Left hindlimb (tissue), 1 donor: ENCODE measurements at places on chromosomes 3 and 15.

- no peak for DNase-seq
These were observed 14.0 kb downstream of the AAGAB start for GRCh38 chr15:67240235-67241131.

GRCh38 chr15:89441295-89441812 lies 55.0 kb downstream of the RHCG start:
- DNase-seq = no peak

GRCh38 chr3:119885746-119886530 lies 104.0 kb downstream of the NR1I2 start:
- DNase-seq = no peak

DNA sequence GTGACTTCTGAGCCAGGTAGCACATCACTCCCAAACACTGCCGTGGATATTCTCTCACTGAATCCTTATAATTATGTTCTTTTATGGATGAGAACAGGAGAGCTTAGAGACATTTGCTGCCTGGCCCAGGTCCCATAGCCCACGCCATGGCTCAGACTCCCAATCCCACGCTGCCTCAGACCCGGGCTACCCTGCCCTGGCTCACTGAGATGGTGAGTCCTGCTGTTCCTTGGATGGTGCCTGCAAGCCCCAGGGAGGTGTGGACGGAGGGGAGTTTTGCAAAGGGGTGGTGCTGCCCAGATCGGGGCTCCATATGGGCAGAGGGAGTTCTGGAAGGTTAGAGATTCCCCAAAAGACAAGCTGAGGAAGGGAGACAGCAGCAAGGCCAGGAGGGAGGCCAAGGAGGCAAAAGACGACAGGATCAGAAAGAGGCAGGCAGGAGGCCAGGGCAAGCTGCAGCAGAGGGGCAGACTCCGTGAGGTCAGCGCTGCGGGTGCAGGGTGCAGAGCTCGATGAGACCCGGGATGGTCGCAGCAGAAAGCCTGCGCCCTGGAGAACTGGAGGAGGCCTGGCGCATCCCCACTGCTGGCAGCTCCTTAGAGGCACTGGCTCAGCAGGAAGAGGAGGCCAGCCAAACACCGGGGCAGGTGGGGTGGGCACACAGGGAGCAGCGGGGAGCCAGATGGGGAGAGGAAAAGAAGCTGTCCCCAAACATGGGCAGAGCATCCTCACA lies 95.7 kb upstream of the ALDH1A3 start:
- DNase-seq = no peak

GRCh38 chr3:118782755-118783202 lies 251.9 kb downstream of the IGSF11 start:
- no peak for DNase-seq

DNA sequence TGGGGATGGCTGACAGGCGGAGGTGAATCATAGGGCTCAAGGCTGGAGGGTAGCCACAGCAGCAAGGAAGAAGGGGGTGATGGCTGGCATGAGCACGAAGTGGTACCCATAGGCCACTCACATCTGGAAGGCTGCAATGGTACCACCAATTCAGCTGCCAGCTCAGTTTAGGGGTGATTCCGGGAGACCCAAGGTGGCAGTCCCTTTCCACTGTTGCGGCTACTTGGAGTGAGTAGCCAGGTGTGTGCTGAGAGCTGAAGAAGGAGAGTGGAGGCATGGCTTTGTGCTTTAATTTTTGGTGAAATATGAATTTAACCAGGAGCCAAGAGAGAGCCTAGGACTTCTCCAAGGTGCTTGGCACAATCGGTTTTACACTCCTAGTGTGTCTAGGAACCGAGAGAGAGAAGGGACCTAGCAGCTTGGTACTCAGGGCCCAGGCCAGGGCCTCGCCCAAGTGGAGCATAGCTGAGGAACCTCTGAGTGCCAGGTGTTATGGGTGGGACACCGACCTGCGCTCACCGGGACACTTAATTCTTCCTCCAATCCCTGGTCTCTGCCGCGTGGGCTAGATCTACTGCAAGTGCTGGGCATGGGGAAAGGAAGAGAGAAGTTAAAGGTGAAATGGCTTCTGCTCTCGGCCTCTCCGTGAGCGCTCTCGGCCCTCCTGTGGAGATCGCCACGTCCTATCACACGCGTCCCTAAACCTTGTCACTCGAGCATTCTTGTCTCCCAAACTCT lies 32.2 kb upstream of the POLG start:
- no peak for DNase-seq

DNA sequence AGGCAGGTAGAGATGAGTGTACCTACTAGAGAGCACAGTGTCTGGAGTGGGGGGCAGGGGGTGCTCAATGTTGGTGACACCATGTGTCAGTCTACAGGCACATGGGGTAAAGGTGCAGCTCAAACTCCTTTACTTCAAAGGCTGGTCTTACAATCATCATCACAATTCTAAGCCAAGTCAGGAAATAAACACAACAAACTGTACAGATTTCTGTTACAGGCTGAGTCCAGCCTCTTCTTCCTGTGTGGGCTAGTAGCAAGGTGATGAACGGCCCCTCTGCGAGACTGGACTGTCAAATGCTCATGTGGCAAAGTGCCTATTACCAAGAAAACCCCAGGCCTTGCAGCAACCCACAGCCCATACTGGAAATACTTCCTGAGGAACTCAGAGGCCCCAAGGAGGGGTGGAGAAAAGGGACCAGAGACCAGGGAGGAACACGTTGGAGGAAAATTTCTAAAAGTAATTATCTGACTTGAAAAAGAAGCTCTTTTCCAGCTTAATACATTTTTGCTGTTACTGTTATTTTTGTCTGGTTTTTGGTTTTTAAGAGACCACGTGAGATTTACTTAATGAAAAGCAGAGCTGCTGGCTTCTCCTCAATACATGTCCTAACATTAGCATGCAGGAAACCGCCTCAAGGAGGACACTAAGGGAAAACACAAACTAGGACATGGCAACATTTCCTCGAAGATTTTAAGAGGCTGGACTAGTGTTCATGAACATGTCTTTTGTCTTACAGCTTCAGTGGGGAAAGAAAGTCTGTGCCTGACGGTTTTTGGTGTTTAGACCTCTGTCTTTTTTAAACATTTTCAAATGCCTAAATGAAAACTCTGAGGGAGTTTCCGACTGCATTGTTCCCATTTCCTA lies 29.5 kb downstream of the TBC1D2B start:
- DNase-seq = peak; percentile 87

GRCh38 chr15:66170716-66171115 lies 82.8 kb downstream of the MEGF11 start:
- DNase-seq = no peak

DNA sequence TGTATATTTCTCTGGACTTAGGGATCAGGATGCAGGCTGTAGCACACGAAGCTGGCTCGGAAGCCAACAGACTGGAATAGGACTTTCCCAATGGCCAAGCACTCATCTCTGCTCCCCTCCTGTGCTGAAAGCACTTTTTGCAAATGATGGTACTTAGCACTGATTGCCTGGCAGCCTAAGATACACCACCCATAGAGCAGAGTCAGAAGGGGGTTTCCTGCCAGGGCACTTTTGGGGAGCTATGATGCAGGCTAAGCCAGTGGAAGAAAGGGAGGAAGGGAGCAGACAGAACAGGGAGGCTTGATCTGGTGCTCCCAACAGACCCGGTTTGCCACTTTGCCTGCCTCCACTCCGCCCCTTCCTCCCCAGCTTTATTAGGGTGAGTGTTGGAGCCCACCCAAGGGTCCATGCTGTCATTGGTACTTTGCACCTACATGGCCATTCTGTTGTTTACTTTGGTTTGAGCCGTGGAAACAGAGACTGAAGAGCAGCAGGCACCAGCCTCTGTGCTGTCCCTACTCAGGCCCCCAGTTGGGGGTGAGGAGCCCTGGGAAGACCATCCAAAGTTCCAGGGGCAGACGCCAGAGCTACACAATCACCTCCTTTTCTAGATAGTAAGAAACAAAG lies 15.9 kb downstream of the BSN start:
- no peak for DNase-seq

- DNase-seq = no peak
These were observed 892.2 kb downstream of the SI start for GRCh38 chr3:164186095-164186494.

DNA sequence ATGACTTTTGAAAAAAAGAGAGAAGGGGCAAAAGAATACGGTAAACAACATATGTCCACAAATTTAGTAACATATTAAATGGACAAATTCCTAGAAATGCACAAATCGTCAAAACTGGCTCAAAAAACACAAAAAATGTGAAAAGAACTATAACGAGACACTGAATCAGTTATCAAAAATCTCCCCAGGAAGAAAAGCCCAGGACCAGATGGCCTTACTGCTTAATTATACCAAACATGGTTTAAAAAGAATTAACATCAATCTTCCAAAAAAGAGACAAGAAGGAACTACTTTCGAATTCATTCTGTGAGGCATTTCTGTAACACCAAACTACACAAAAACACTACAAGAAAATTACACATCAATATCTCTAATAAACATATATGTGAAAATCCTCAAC lies 117.4 kb downstream of the STAG1 start:
- DNase-seq = no peak

- no peak for DNase-seq
These were observed 27.2 kb upstream of the UBE2Q2 start for GRCh38 chr15:75815811-75816719.

GRCh38 chr3:194307849-194308248 lies 43.3 kb downstream of the CPN2 start:
- peak; percentile 8 for DNase-seq
